GDM1 (cell line): ENCODE measurements at places on chromosomes 1 and 21.
A peak's percentile ranks its signal among the peaks of the same experiment; 100 is the strongest.

GRCh38 chr1:48524892-48525467, 53.0 kb upstream of the SPATA6 start:
- DNase-seq = no peak

GRCh38 chr1:230832476-230832875, 35.8 kb downstream of the C1orf198 start:
- DNase-seq = no peak

- DNase-seq = no peak
These were observed 78.2 kb upstream of the TARDBP start for GRCh38 chr1:10934150-10934818.

- no peak for DNase-seq
These were observed 65.8 kb downstream of the SIK1 start for GRCh38 chr21:43361127-43361492.

DNA sequence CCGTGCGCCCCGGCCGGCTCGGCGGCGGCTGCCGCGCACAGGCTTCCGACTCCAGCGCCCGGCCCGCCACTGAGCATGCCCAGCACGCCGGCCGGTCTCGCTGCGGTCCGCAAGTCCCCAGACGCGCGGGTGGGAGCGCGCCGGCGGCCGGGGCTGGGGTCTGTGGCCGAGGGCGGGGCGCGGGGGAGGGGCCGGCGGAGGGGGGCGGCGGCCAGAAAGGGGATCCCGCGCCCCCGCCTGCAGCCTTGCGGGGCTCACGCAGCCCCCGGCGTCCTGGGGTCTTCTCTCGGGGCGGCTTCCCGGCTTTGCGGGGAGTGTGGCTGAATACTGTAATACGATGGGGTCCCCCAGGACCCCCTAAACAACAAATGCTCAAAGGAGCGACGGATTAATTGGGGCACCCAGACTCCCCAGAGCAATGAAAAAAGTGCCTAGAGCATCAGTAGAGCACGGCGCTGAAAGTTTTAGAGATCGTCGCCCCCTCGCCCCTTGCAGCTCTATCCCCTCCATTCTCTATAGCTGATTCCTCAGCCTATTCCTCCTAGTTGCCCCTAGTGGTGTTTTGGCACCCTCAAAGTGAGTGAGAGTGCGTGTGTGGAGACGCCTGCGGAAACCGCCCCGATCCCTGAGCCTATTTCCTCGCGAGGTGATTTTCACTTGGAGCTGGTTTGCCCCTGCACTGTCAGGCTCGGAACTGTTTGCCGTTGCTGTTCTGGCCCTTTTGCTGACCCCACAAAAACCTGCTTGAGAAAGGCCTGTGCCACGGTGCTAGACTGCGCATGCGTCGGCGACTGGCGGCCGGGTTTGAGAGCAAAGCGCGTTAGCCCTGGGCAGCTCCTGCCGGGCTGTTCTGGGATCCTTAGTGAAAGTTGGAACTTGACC, at the start of gene VAV3:
TSS of gene VAV3 (minus strand) at position 71 of the 882 bp plus-strand sequence. CDS start 311 bp downstream, outside the sequence.
- peak; percentile 81 for DNase-seq

DNA sequence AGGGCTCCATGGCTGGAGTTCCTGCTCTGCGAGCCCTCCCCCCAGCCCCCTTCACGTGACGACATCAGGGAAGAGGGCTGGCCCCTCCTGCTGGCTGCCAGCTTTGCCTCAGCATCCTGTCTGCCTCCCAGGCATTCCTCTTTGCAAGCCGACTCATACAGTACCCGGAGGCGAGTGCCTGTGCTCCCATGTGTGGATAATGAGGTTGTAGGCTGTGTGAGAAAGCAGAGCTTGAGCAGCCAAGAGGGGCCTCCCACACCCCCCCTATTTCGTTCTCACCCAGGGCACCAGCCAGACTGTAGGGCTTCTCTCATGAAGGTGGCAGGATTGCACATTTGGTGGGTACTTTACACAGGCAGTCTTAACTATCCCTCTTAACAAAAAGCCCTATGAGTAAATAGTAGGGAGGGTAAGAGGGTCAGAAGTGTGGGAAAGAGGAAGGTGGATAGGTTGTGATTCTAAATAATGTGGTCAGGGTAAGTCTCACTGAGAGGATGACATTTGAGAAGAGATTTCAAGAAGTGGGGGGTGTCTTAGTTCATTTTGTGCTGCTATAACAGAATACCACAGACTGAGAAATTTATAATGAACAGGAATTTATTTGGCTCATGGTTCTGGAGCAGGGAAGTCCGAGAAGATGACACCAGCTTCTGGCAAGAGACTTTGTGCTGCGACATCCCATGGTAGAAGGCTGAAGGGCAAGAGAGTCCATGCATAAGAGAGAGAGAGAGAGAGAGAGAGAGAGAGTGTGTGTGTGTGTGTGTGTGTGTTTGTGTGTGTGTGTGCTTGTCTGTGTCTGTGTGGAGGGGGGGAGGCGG, 113.5 kb downstream of the OMA1 start:
- no peak for DNase-seq

- DNase-seq = no peak
These were observed 1.1 kb upstream of the CD244 start for GRCh38 chr1:160863774-160864131.

GRCh38 chr1:17606826-17607440, 67.4 kb downstream of the ARHGEF10L start:
- peak; percentile 19 for DNase-seq

DNA sequence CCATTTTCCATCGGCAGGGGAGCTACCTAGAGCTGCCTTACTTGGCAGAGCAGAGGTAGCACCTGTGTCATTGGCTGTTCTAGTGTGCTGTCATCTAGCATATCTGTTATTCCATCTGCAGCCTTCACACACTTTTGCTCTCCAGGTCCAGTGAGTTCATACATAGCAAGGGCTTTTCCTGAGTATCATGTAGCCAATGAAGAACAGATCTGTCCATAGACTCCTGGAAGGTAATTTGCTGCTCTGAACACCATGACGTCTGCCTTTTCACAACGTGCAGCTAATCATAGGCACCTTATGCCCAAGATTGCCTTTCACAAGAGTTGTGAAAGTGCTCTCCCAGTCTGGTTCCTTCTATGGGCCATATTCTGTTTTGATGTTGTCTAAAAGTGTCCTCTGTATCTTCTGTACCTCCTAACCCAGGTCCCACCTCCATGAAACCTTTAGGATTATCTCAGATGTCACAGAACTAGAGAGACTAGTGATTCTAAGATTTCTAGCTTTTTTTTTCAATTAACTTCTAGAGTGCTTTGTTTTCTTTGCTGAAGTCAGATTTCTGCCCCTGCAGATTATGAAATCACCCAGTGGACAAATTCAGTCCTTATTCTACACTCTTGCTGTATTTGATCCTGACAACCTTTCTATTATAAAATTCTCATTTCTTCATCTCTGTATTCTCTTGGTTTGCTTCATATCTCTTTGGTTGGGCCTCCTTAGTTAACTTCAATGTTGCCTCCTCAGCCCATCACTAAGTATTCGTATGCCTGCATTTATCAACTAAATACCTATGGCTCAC, 134.8 kb downstream of the PBX1 start:
- DNase-seq = no peak

DNA sequence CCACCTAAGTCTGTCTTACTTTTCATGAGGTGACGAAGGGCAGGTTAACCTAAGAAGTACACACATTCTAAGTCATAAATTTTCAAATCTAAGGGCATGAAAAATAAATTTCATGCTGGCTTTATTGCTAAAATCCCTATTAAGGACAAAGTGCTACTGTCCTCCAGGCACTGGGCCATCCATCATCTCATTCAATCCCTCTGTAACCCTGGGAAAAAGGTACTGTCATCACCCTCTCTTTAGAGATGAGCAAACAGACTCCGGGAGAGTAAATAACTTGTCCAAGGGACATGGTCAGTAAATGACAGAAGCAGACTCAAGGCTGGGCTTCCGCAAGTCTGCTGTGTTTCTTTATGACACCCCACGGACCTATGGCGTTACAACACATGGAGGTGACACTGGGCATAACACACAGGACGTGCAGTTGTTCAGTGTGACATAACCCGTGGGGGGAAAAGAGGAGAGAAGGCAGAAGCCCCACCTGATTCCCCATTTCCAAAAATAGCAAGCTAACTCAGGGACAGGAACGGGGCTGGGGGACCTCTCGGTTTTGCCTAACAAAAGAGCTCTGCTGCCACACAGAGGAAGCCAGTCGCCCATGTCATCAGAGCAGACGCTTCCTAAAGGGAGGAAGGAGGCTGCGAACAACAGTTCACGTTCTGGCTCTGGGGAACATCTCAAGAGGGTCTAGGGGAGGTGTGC, 12.5 kb upstream of the SRM start:
- no peak for DNase-seq

DNA sequence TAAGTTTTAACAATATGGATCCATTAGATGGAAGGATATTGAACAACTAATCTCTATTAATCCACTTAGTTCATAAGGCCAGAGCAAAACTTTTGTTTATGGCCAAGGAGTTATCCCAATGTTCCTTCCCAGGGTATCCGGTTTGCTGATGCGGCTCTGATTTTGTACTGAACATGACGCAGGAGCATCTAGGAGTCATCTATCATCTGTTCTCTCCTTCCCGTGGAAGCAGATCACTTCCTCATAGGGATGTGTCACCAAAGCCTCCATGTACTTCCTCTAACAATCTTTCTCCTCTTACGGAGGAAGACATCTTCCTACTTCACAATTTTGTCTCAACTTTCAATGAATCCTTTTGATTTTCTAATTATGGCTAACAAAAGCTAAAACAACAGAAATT, 206.6 kb downstream of the APP start:
- DNase-seq = no peak

DNA sequence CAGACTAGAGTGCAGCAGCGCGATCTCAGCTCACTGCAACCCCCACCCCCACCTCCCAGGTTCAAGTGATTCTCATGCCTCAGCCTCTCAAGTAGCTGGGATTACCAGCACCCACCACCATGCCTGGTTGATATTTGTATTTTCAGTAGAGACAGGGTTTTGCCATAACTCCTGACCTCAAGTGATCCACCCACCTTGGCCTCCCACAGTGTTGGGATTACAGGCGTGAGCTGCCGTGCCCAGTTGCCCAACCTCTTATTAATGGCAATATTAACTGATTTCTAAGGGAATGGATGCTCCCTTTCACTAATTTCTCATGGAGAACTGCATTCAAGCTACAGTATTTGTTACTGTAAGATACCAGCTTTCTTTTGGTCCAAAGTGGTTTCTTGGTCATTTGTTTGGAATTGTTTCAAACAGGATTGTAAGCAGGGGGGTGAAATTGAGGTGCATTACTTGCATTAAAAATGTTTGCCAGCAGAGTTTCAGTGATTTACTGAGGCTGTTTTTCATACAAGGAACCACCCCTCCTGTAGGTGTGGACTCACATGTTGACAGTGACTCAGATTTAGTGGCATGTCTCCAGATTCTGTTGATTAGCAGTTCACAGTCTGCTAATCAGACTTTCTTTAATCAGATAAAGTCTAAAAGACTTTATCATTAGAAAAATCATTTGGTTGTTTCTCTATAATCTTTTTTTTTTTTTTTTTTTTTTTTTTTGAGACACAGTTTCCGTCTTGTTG, 3.9 kb upstream of the TGFBR3 start:
- DNase-seq = no peak

DNA sequence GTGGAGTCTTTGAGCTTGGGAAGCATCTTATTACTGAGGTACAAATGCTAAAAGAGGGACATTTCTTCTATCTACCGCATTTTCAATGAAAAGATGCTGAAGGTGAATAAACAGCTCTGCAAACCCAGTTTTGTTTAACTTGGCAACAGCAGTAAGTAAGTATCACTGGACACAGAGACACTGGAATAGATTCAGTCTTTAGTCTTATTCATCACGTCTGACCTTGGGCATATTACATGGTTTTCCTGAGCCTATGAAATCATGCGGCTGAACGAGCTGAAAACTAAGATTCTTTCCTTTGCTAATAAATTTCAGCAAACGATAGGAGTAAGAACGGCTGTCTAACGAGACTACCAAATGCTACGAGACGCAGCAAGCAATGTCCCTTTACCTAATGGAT, 207.4 kb downstream of the GABPA start:
- no peak for DNase-seq

GRCh38 chr1:221228594-221228993, 349.4 kb downstream of the HLX start:
- no peak for DNase-seq

DNA sequence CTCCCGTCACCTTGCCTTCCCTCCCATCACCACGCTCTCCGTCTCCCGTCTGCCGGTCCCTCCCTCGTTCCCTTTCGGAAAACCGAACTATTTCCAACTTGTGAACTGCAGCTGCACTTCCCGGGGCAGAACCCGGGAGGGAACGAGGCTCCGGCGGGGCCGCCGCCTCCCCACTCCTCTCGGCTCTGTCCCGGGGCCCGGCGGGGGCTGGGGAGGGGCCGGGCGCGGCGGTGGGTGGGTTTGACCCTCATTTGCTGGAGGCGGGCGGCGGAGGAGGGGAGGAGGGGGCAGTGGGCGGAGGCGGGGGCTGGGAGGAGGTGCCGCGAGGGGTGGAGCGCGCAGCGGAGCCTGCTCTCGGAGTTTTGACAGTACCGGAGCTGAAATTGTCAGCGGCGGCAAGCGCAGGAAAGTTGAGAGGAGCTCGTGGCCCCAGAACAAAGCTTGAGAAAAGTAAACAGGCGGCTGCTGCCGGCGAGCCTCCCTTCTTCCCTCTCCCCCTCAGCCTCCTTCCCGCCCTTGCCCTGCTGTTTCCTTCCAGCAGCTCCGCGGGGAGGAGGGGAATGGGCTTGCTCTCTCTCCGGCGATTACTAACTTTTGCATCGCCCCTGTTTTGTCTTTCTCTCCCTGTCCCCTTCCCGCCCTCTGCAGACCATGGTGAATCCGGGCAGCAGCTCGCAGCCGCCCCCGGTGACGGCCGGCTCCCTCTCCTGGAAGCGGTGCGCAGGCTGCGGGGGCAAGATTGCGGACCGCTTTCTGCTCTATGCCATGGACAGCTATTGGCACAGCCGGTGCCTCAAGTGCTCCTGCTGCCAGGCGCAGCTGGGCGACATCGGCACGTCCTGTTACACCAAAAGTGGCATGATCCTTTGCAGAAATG, 2.9 kb downstream of the LMO4 start:
- DNase-seq = peak; percentile 11

DNA sequence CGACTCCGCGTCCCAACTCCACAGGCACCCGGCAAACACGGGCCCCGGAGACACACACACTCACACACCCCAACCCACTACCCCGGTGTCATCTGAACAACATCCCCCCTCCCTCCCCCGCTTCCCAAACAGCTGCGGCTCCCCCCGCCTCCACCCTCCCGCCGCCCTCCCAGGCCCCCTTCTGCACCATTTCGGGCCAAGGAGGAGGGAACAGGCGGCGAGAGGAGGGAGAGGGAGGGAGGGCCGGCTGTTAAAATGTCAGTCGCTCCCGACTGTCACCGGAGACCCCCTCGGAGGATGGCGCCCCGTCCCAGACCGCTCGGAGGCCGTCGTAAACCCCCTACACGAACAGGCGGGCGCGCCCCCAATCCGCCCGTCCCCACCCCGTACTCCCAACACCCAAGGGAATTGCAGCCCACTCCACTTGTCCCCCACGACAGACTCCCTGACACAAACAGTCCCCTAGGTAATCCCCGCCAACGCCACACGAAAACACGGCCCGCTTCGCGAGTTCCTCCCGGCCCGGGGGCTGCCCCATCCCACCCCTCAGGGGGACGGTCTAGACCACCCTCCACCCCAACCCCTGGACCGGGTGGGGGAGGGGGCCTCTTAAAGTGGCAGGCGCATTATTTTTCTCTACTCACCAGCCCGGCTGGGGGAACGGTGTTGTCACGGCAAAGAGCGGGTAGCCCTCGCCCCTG, 583 bp downstream of the MEF2D start:
- no peak for DNase-seq

GRCh38 chr1:43460988-43461693, 7.4 kb upstream of the HYI start:
- no peak for DNase-seq
